ENCODE measurements at places on chromosomes 6 and 20.

DNA sequence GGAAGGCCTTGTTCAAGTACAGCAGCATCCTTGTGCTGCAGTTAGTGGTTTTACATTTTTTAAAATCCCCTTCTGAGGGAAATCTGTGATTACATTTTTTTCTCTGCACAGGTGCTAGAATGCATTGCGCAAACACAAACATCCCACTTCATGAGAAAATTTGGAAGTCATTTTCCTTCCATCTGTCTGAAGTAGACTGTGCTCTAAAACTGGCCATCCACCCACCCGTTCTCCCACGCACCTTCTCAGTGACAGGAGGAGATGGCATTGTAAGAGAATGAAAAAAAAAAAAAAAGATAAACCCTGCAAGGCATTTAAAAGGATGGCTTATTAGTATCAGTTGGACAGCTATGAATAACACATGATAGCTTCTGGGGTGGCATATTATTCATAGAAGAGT, 65.0 kb downstream of the SOBP start:
- DNase-seq: no peak

GRCh38 chr6:37129566-37129965, 40.4 kb upstream of the PIM1 start:
- no peak for DNase-seq

DNA sequence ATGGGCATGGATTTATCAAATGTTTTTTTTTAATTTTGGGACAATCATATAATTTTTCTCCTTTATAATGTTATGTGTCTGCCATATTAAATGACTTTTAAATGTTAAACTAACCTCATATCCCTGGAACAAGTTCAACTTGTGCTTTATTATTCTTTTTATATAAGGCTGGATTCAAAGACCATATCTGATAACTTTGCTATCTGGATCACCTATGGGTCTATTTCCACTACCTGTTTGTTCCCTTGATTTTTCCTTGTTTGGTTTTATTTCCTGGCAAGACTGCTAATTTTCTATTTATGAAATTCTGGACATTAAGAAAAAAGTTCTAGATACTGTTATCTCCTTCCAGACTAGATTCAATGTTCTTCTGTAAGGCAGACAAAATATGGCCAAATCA, 58.8 kb downstream of the TXNDC5 start:
- DNase-seq: no peak

DNA sequence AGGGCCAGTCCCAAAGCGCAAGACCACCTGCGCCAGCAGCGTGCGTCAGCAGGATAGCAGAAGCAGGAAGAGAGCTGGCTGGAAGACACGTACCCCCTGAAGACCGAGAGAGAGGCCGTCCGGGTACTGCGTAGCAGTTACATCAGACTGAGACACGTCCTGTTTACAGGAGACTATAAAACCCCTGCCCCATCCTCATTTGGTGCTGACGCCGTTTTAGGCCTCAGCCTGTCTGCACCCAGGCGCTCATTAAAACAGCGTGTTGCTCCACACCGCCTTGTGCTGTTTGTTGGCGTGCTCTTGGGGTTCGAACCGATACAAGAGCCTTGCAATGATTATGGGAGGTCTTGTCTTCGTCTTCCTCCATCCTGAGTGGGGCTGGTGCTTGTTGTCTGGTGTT, 31.8 kb upstream of the ULBP3 start:
- no peak for DNase-seq

DNA sequence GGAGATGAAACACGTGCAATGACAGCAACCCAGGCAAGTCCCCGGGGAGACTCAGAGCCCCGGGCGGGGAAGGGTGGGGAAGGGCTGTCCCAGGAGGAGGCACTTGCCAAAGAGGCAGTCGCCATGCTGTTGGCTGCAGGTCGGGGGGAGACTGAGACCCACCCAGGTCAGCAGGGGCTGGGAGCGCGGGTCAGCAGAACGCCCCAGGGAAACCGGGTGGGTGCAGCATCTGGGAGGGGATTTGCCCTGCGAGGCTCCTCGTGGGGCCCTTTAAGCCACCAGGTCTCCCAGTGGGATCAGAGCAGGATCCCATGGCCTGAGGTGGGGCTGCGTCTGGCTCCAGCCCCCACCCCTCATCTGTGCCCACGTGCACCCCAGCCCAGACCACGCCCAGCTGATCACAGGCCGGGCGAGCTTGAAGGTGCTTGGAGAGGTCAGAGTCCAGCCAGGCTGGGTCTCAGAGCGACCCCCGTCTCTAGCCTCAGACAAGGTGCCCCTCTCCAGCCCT, 65.5 kb downstream of the YTHDF1 start:
- no peak for DNase-seq

- no peak for DNase-seq
These were observed 61.0 kb downstream of the EDN3 start for GRCh38 chr20:59361411-59361810.

DNA sequence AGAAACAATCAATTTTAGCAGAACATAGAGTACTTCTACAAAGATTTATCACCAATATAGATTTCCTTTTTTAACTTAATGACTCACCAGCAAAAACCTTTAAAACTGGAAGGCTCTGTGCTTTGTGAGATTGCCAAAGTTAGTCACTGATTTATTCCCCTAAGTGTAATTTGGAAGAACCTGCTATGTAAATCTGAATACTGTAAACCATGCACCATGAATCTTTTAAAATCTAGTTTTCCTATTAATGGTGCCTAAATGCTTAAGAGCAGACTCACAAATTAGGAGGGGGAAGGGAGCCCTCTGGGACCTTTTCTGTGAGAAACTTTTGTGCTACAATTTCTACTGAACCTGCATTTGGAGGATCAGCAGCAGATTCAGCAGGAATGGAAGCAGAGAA, 57.8 kb upstream of the PNRC1 start:
- DNase-seq: no peak

GRCh38 chr6:87514831-87515230, 42.1 kb downstream of the SLC35A1 start:
- no peak for DNase-seq

DNA sequence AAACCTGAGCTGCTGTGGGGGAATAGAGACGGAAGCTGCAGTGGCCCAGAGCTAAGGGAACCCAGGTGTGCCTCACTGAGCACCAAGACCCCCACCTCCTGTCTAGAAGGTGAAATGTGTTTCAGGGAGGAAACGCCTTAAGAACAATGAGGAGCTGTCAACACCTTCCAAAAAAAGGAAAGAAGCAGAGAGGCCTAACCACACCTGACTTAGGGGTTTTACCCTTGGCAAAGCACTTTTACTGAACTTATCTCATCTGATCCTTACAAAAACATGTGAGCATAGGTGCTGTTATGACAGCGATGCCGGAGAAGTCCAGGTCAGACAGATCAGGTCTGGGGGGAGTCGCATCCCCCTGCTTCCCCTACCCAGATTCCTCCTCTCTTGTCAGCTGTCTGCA, 16.1 kb upstream of the CDKN1A start:
- DNase-seq: no peak

DNA sequence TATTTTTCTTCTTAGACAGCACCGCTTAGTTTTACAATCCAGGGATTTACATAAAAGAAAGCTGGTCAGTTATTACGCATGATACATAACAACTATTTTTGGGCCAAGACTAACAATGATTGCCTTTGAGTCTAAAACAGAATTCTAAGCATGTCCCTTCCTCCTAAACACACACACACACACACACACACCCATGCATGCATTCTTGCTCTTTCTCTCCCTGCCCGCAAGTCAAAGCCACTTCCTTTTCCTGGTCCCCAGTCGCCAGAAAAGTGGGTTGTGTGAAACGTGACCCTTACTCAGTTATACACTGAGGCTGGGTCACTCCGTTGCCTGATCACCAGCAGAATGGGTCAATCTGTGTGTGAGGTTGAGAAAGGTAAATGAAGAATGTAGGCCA, 31.4 kb downstream of the FYN start:
- DNase-seq: no peak

DNA sequence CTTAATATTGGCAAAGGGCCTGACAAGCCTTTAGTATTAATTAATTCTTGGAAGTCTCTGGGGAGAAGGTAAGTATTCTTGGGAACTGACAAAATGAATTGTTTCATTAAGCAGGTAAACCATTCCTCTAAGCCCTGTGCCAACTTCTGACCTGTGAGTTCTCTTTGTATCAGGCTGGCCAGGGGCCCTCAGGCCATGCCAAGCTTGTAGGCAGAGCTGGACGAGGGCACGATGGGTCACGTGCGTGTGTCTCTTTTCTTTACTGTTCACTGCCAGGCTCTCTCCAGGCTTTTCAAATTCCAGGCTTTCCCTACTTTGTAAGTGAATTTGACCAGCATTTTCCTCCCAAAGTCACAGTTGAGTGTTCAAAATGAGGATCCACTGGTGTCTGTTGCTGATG, 112.4 kb downstream of the NRN1 start:
- DNase-seq: no peak

- DNase-seq: no peak
These were observed 12.8 kb downstream of the RBCK1 start for GRCh38 chr20:420721-421574.

GRCh38 chr6:89073840-89074239, 6.7 kb upstream of the PNRC1 start:
- no peak for DNase-seq

- no peak for DNase-seq
These were observed 905 bp downstream of the RARS2 start for GRCh38 chr6:87588756-87589407.

DNA sequence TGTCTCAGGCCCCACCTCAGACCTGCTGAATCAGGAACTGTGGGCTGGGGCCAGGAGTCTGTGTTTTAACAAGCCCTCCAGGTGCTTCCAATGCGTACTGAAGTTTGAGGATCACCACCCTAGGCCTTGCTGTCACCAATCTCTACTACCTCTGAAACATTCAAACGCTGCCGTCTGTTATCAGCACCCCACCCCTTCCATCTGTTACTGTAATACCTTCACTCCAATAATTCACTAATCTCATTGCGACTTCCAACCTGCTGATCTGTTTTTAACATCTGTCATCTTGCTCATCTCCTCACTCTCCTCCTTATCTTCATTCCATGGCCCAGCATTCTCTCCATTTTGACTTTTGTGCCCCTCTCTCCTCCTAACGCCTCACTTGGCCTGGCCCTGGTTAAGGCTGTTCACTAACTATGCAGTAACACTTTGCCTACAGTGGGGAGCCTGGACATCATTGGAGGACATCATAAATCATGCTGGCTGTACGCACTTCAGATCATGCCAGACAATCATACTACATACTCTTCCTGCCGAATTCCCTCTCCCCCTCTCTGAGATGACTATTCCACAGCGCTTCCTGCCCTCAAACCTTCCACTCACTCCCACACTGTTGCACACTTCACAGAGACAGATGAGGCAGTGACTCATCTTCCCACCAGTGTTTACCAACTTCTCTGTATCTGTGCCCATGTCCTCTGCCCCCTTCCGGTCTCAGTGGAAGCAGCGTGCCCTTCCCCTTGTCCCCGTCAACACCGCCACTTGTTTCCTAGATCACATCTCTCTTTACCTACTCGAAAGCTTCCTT, 3.0 kb upstream of the GUCA1B start:
- DNase-seq: no peak

- no peak for DNase-seq
These were observed 664.5 kb downstream of the EPM2A start for GRCh38 chr6:145070791-145071190.

- DNase-seq: no peak
These were observed 49.6 kb upstream of the CD93 start for GRCh38 chr20:23135449-23136420.

DNA sequence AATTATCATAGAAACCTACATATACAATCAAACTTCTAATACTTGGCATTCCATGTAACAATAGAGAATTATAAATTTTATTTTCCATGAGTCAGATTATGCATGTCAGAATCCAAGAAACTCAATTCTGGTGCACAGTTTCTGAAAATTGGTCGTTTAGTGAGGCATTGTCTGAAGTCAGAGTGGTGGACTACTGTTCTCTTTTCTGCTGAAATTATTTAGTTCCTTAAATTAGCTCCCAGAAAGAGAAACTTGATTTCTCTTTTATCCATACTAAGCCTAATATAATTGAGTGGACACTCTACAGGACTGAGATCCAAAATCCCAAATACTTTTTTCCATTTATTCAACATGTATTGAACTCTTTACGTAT, 265.5 kb downstream of the ALDH8A1 start:
- DNase-seq: no peak

DNA sequence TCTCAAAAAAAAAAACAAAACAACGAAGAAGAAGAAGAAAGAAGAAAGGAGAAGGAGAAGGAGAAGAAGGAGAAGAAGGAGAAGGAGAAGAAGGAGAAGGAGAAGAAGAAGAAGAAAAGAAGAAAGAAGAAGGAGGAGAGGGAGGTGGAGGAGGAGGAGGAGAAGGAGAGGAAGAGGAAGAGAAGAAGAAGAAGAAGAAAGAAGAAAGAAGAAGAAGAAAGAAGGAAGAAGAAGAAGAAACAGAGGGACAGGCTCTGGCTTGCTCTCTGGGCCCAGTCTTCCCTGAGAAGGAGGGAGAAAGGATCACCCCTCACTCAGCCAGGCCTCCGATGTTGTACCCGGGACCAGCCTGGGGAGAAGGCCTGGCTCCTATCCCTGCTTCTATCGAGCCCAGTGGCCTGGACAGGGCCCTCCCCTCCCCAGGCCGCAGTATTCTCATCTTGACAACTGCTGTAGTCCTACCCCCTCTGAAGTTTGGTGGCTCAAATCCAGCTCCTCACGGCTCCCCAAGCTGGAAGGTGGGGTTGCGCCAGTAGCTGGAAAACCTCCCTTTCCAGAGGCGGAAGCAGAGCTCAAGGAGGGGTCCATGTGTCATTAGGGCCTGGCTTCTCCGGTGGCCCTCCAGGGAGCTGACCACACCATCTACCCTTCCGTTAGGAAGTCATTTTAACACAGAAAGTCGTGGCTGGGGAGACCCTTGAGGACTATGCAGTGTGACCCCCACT, 18.9 kb downstream of the C6orf132 start:
- no peak for DNase-seq

GRCh38 chr20:34874094-34874654, 1.5 kb upstream of the GGT7 start:
- peak; percentile 90 for DNase-seq

- no peak for DNase-seq
These were observed 118.2 kb downstream of the CD164 start for GRCh38 chr6:109263873-109264700.

- DNase-seq: peak; percentile 6
These were observed 17.9 kb upstream of the CCDC170 start for GRCh38 chr6:151475653-151476523.

GRCh38 chr6:40740518-40740917, 153.4 kb upstream of the LRFN2 start:
- no peak for DNase-seq

DNA sequence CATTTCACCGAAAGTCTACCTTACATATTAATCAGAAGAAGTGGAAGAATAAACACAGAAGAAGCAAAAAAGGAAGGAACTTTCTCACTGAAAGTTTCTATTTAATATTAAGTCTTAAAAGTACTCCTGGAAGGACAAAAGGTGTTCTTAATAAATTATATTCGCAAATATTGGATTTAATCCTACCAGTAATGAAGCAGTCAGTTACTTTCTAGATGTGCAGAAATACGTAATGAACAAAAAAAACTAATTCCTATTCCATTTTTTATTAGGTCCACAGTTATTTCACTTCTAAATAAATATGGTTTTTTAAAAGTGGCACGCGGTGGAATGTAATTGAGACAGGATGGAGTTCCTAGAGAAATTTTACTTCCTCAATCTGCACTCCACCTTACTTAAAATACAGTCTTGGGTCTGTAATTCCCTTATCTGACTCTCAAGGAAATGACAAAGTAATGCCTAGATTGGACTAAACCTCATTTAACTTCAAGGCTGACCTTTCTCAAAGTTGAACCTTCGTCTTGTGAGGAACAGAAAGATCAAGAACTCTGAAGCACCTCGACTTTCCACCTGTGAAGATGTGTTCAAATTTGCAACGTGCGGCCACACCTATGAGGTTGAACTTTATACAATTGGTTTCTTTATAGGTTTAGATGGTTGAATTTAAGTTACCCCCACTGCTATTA, 1.1 kb upstream of the TRAM2 start:
- DNase-seq: no peak

- no peak for DNase-seq
These were observed 92.3 kb downstream of the SEL1L2 start for GRCh38 chr20:13898012-13898612.
